Stomach (tissue), 19 donors: ENCODE measurements at places on chromosomes 12 and 14. TPM values are rescaled to one million over a fixed set of nuclear protein-coding genes. Genes with fewer than 3 reads are reported as not detected.

TSPAN9 gene
- total RNA-seq = 1.4 TPM

IFNG-AS1 gene
- total RNA-seq = not detected

PTPN21 gene
- total RNA-seq = 18.3 TPM

GRCh38 chr14:70982200-70982599 lies 74.9 kb downstream of the PCNX1 start:
- H3K27me3 ChIP-seq = no peaks in the 10 kb centered on the region
- DNase-seq = no peak
- H3K4me1 ChIP-seq = peaks cover 21% of the 10 kb centered on the region
- H3K4me3 ChIP-seq = no peak overlapping the region
- H3K36me3 ChIP-seq = peaks cover 16% of the 10 kb centered on the region
- H3K27ac ChIP-seq = peak overlapping the region; percentile 5
